ENCODE measurements at places on chromosomes 5 and 9.

- no peak for DNase-seq
Measured at GRCh38 chr9:138045541-138046490, 168.2 kb downstream of the CACNA1B start.

- DNase-seq: no peak
Measured at GRCh38 chr9:122179690-122180074, 20.0 kb downstream of the MORN5 start.

DNA sequence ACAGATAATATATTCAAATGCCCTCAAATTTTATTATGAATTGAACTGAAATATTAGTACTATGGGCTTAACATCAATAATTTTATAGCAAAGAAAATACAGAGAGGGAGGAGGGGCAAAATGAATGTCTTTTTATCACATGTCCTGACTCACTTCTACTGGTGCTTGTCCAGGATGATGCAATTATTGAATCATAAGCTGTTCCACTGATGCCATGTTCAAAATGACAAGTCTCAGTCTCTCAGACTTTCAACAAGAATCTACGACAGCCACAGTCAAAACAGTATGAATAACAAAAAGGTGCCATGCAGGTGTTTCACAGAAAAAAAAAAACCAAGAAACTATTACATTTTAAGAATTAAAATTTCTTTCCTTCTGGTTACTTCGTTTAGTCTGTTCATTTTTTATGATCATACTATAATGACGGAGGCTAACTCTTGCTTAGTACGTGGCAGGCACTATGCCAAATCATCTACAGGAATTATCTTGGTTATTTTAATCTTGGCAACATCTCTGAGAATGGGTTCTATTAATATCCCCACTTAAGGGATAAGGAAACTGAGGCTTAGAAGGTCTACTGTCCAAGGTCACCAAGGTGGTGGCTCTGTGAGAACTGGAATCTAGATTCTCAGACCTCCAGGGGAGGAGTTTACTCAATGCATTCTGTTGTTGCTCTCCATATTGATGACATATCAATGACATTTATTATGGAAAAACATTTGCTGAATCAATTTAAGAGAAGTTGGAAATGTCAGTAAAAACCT, 61.5 kb downstream of the NR3C1 start:
- DNase-seq: peak; percentile 43

- DNase-seq: no peak
Measured at GRCh38 chr5:73507062-73507461, 8.8 kb downstream of the BTF3 start.

- no peak for DNase-seq
Measured at GRCh38 chr5:168438349-168438748, 47.9 kb upstream of the RARS1 start.

Data from HS-5 (cell line).